ENCODE measurements at places on chromosomes 6 and 20.
A peak's percentile ranks its signal among the peaks of the same experiment; 100 is the strongest.

- DNase-seq, result no peak
Observed at GRCh38 chr20:4111440-4112411, 96.4 kb upstream of the RNF24 start.

- DNase-seq, result no peak
Observed at GRCh38 chr6:27096834-27097511, 150.5 kb upstream of the PRSS16 start.

GRCh38 chr6:56693246-56693607 is 50.5 kb upstream of the DST start:
- no peak for DNase-seq

GRCh38 chr6:6788394-6789032 is 200.0 kb downstream of the LY86 start:
- no peak for DNase-seq

DNA sequence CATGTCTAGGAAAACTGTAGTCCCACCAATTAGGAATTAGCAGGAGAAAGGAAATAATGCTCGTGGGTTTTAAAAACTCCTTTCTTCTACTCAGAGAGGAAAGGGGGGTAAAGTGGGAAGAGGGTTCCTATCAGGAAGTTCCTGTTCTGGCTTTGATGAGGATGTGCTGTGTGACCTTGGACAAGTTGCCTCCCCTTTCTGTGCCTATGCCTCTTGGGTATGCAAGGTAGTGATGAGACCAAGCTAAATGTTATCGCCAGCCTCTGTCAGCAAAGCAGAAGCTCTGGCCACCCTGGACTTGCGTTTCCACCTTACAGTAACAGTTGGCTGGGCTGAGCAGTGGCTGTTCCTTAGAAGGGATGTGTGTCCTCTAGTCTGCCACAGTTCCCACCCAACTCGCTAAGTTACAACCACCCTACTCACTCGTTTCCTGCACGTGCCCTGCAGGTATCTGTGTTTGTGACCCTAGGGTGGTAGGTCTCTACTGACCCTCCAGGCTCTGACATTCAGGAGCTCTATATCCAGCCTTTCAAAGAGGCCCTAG is 110.0 kb downstream of the PREX1 start:
- DNase-seq, result no peak

DNA sequence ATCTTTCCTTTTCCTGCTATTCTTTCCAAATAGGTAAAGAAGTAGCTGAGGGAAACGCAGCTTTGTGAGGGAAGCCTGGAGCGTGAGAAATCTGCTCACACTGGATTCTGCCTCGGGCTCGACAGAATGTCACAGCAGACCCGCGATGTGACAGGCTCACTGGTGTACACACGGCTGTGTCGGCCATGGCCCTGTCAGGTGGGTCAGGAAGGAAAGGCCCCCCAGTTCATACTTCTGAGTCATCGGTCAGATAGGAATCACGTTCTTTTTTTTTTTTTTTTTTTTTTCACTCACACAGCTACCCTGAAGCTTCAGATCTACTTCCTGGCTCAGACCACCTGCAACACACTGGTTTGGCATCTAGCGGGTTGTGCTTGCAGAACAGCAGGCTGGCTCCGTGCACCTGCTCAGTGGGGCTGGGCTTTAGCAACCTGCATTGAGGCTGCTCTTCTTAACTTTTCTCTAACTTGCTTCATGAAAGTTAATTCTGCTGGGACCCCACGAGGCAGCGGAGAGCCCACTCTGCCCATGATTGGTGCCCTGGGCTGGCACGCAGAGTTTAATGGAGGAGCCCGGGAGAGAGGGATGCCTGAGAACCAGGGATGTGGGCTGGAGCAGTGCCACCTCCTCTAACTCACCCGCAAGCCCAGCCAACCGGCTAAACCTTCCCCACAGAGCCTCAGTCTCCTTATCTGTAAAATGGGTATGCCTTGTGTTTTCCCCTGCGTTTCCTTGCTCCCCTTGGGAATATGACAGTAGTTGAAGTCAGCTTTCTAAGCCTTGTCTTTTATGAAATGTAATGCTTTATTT is 61.5 kb upstream of the FNDC1 start:
- DNase-seq, result peak; percentile 30

DNA sequence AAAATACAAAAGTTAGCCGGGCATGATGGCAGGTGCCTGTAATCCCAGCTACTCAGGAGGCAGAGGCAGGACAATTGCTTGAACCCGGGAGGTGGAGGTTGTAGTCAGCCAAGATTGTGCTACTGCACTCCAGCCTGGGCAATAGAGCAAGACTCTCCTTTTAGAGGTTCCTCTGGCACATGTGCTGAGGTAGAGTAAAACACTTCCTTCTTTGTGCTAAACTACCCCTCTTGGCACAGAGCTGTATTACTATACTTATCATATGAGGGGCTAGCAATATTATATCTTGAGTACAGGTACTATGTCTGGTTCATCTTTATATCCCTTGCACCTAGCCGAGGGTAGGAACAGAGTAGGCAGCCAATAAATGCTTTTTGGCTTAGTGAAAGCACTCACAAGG is 40.2 kb upstream of the SAMHD1 start:
- DNase-seq, result no peak

DNA sequence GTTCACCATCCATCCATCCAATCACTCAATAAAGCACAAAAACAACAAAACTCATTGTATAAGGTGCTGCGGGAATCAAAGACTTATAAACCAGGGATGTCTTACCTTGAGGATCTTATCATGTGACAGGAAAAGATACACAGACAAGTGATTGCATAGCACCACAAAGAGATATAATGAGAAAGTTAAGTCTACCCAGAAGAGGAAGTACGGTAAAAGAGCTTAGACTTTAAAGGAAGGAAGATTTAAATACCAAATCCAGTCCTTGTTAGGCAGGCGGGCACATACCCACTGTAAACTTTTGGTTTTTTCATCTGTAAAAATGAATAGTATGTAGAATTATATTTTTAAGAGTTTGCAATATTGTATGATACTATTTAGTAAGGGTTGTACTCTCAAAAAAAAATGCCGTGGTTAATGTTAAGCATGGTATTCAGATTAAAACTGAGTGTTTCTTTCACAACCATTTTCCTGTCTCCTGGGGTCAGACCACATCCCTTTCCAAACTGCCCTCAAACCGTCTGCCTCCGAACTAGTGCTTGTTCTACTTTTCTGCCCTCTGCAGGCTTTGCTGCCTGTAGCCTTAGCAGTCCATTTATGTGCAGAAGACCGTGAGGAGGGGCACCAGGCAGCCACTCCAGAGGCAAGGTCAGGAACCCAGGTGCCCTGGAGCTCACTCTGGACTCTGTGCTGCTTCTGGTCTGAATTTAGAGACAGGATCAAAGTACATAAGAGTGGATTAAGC is 179.5 kb upstream of the SYNDIG1 start:
- DNase-seq, result no peak

- no peak for DNase-seq
Observed at GRCh38 chr6:167697316-167697715, 129.4 kb upstream of the AFDN start.

DNA sequence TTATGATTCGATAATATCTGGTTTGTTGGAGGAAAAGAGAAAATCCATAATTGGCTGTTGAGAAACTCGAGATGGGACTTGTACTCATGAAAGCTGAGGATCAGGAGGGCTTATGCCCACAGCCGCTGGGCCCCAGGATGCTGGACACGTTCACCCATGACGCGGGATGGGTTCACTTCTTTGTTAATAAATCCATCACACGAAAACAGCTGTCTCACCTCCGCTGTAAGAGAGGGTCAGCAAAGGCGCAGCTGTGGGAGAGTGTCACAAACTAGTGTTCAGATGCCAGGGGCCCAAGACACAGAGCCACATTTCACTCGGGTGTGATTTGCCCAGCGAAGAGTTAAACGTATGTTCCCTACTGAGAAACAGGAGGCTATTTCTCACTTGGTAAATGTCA is 315.1 kb downstream of the THBS2 start:
- DNase-seq, result no peak

DNA sequence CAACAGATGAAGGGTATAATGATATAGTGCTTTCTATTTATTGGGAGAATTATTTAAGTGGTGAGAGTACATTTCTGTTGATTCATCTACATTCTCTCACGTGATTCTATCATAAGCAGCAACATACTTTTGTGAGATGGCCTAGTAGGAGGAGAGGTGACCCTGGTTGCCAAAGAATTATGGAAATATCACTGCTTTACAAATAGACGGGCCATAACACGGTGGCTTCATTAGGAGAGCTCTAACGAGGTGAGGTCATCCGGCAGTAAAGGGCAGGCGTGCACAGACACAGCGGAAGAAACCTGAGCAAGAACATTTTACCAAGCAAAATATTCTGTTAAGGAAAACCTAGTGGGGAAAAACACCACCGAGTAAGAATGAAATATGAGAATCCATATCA is 337.4 kb upstream of the QKI start:
- DNase-seq, result no peak

GRCh38 chr6:134669485-134669884 is 280.4 kb downstream of the ALDH8A1 start:
- DNase-seq, result no peak

DNA sequence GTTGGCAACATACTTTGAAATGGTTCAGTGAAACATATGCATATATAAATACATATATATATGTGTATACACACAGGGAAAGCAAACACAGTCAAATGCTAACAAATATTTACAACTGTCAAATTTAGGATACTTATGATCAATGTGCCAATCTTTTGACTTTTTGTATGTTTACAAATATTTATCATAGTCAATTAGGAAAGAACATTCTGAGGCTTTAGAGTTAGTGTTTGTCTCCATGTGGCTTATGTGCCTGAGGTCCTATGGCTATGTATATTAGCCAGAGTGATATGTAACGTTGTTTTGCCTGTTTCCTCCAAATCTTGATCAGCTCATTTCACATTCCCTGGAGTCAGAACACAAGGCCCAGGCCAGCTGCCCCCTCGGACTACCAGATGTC is 126.5 kb upstream of the MAN1A1 start:
- DNase-seq, result no peak

GRCh38 chr20:33685328-33686099 is 671 bp downstream of the E2F1 start:
- DNase-seq, result no peak

DNA sequence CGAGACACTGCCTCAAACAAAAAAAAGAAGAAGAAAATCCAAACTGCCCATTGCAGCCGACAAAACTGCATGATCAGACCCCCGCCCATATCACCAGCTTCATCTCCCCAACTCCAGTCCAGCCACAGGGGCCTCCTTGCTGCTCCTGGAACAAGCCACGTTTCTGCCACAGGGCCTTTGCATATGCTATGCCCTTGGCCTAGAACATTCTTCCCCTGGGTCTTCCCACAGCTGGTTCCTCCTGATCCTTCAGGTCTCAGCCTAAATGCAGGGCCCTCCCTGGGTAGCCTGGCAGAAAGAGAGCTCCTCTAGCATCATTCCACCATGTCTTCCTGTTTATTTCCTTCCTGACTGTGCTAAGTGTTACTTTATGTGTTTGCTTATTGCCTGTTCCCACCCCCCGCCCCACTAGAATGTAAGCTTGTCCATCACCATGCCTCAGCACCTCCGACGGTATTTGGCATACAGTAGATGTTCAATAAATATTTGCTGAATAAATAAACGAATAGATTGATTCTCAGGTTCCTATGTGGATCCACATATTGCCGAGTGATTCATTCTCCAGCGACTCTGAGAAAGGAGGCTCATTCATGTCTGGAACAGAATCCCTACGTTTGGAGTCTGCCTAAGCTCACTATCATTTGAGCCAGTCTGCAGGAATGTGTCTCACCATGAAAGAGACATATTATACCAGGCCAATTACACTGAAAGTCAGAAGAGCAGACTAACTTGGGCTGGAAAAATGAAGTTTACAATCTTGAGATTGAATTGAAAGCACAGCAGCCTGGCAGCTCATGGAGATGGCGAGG is 56.1 kb downstream of the NFATC2 start:
- DNase-seq, result no peak

GRCh38 chr20:25863536-25864325 is 167.1 kb upstream of the ZNF337 start:
- DNase-seq, result no peak

DNA sequence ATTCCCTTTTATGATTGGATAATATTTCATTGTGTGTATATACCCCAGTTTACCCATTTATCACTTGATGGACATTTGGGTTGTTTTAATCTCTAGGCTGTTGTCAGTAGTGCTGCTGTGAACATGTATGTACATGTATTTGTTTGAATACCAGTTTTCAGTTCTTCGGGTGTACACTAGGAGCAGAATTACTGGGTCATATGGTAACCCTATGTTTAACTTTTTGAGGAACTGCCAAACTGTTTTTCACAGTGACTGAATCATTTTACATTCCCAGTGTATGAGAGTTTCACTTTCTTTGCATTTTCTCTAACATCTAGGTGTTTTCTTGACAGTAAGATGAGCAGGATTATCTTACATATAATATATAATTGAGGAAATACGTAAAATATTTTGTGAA is 44.7 kb upstream of the ADIG start:
- no peak for DNase-seq

DNA sequence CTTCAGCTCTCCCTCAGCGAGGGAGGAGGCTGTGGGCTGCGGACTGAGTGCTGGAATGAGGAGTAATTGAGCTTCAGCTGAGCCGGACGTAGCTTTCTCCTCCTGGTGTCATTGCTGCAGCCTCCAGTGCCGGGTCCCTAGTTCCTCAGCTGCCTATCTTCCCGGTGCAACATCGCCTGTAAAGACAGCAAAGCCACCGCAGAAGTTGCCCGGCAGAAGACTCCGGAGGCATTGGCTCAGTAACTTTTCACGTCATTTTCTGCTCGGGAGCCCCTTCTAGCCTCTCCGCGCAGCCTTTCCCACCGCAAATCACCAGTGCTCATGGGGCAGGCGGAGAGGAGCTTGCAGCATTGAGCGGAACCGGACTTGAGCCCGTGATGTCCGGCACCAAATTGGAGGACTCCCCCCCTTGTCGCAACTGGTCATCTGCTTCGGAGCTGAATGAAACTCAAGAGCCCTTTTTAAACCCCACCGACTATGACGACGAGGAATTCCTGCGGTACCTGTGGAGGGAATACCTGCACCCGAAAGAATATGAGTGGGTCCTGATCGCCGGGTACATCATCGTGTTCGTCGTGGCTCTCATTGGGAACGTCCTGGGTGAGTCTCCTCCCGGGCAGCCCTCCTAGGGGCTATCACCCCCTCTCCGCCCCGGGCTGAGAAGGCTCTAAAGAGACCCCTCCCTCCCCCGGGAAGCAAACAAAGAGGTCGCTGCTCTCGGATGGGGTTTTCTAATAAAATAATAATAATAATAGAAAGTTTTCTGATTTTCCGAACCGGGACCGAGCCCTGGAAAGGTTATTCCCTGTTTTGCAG is at the start of gene HCRTR2:
TSS of gene HCRTR2 (plus strand) at position 305 of the 816 bp plus-strand sequence. CDS start at position 378, 73 bp downstream.
- no peak for DNase-seq

DNA sequence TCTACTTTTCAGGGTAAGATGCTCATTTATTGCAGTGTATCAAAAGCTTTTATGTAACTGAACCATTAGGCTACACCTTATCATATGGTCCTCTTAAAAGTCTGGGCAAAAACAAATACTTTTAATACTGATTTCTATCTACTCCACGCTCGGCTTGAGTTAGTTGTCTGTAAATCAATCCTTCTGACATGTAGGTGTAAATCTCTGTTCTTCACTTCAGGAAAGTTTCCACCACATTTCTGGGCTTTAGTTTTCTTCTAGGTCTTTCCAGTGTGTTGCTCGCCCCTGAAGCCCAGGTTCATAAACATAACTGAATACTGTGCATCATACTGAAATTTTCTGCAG is 89.2 kb upstream of the RNF217 start:
- no peak for DNase-seq

GRCh38 chr20:5654557-5654956 is 95.6 kb upstream of the SHLD1 start:
- DNase-seq, result no peak

All from stimulated activated CD4-positive, alpha-beta T cell treated with anti-CD3 and anti-CD28 coated beads, Interleukin-1b, Interleukin-23, amount 100 ng/mL, for 1 hour (primary cell).